NCI-H187 (cell line): ENCODE measurements at places on chromosomes 3 and 15.

GRCh38 chr15:66161108-66161507, 92.4 kb downstream of the MEGF11 start:
- no peak for DNase-seq

DNA sequence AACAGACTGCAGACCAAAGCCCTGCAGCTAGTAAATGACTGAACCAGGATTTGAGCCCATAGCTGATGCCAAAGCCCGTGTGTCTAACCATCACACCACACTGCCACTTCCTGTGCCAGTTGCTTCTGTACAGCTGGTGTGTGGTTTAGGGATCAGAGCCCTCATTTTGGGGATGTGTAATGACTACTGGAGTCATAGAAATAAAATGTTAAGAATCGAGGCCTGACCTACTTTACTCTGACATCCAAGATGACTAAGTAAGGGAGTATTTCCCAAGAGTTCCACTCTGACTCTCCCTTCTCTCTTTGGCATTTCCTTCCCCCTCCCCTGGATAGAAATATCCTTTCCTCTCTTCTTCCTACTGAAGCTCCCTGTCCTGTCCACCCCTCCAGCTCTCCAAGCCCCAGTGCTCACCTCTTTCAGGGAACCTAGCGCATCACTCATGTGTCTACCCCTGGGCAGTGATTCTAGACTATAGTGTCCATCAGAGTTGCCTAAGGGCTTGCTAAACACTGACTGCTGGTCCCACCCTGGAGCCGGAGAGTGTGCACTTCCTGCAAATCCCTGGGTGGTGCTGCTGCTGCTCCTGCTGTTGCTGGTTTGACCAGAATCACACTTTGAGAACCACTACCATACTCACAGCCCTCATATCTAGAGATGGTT, 53.8 kb downstream of the MGLL start:
- DNase-seq = no peak

- no peak for DNase-seq
Observed at GRCh38 chr15:85558848-85559247, 178.4 kb downstream of the AKAP13 start.

- no peak for DNase-seq
Observed at GRCh38 chr15:89171136-89172072, 50.0 kb downstream of the RLBP1 start.

DNA sequence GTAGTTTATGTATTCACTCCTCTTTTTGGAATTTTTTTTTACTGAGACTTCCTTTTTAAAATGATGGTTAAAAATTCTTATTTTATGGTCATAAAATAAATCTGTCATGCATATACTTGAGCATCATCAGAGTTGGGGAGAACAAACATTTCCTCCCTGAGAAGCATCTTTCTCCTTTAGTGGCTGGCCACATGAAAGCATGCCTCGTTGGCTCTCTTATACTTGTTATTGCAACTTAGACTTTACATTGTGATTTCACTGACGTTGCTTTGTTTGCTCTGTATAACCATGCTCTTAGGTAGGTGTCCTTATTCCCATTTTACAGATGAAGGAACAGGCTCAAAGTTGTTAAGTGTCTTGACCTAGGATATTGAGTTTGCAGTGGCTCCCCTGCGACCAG, 18.1 kb downstream of the BBX start:
- DNase-seq = no peak

- DNase-seq = no peak
Observed at GRCh38 chr15:64249883-64250575, 87.2 kb upstream of the PPIB start.
